ENCODE measurements at places on chromosomes 7 and 10.

GRCh38 chr10:54124209-54124885 is 676.7 kb downstream of the PCDH15 start:
- DNase-seq: no peak

DNA sequence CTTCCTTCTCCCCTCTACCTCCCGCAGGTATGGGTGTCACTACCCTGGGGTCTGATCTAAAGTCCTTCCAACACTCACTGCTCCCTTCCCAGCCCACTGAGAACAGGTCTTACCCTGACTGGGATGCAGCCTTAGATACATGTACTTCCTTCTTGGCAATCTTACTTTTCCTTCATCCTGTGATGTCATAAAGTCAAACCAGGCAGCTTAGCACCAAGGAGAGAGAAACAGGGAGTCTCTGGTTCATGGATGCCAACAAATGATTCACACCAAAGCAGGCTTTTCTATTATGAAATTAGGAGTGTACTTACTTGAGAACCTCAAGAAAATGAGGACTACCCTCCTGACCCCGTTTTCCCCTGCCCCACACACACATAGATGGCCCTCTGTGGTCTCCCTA is 111.0 kb upstream of the KMT2E start:
- DNase-seq: no peak

GRCh38 chr7:140810830-140811556 is 113.7 kb downstream of the BRAF start:
- peak; percentile 26 for DNase-seq

GRCh38 chr7:151429560-151430331 is 10.2 kb downstream of the CRYGN start:
- DNase-seq: no peak

GRCh38 chr10:69955897-69956740 is 96.5 kb upstream of the MACROH2A2 start:
- no peak for DNase-seq
